ENCODE measurements at places on chromosomes 13 and 19. TPM values are rescaled to one million over a fixed set of nuclear protein-coding genes. Genes with fewer than 3 reads are reported as not detected.

DNA sequence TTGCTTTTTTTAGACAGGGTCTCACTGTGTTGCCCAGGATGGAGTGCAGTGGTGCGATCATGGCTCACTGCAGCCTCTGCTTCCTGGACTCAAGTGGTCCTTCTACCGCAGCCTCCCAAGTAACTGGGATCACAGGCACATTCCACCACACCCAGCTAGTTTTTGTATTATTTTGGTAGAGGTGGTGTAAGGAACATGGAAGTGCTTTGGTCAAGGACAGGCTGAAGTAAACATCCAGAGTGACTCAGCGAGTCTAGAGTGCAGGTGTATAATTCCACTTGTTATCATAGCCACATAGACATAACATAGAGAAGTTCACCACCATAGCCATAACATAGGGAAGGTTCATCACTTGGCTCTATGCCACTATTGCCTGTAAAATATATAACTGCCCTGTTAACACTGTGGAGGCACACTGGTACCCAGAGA is 98.6 kb downstream of the RBM26 start:
- H3K4me1 ChIP-seq, result peaks cover 22% of the 10 kb centered on the region
- DNase-seq, result peak; percentile 52
- no peak overlapping the region for H3K27ac ChIP-seq
- no peaks in the 10 kb centered on the region for H3K27me3 ChIP-seq

The CACNG6 gene
- not detected for polyA plus RNA-seq

GRCh38 chr13:66520511-66521355 is 709.4 kb downstream of the PCDH9 start:
- H3K4me3 ChIP-seq, result no peak overlapping the region
- H3K27me3 ChIP-seq, result no peaks in the 10 kb centered on the region
- H3K27ac ChIP-seq, result no peak overlapping the region

DNA sequence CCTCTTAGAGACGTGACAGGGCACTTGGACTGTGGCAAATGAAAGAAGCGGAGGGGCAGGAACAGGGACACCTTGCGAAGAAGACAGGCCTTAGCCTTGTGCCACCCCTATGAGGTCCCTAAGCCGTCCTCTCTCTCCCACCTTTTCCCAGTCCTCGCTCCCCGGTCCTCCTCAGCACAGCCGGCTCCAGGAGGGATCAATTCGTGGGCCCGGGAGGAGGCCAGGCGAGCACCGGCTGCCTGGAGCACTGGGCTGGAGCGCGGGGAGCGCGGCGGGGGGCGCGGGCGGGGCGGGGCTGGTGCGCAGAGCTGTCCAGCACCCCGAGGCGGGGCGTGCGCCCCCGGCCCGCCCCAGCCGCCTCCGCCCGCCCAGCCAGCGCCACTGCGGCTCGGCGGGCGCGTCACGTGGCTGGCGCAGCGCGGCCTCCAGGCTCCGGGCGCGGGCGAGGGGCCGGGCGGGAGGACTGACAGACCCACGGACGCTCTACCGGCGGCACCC is at the start of gene LRP3:
Gene LRP3, plus strand, starts transcription at position 466 of the 498 bp plus-strand sequence. CDS start 456 bp downstream, outside the sequence.
- H3K36me3 ChIP-seq, result peaks cover 19% of the 10 kb centered on the region
- peak within 1 kb of the TSS; percentile 85 for H3K27ac ChIP-seq
- peaks cover 6% of the 10 kb centered on the region for H3K27me3 ChIP-seq
- H3K4me3 ChIP-seq, result peak within 1 kb of the TSS; percentile 78
- H3K4me1 ChIP-seq, result peaks cover 42% of the 10 kb centered on the region
- no peak for DNase-seq

GRCh38 chr19:35031072-35031881 is 1.0 kb downstream of the SCN1B start:
- H3K27ac ChIP-seq, result no peak overlapping the region
- no peaks in the 10 kb centered on the region for H3K27me3 ChIP-seq
- DNase-seq, result no peak
- peak overlapping the region; percentile 54 for H3K4me3 ChIP-seq
